Endothelial cell (in vitro differentiated cells): ENCODE measurements at places on chromosomes 6 and 20.

GRCh38 chr6:1695546-1696462 is 86.1 kb downstream of the FOXC1 start:
- DNase-seq, result no peak

- no peak for DNase-seq
Observed at GRCh38 chr6:139841794-139842215, 467.4 kb upstream of the CITED2 start.

- no peak for DNase-seq
Observed at GRCh38 chr6:79544299-79544927, 7.2 kb upstream of the LCA5 start.

DNA sequence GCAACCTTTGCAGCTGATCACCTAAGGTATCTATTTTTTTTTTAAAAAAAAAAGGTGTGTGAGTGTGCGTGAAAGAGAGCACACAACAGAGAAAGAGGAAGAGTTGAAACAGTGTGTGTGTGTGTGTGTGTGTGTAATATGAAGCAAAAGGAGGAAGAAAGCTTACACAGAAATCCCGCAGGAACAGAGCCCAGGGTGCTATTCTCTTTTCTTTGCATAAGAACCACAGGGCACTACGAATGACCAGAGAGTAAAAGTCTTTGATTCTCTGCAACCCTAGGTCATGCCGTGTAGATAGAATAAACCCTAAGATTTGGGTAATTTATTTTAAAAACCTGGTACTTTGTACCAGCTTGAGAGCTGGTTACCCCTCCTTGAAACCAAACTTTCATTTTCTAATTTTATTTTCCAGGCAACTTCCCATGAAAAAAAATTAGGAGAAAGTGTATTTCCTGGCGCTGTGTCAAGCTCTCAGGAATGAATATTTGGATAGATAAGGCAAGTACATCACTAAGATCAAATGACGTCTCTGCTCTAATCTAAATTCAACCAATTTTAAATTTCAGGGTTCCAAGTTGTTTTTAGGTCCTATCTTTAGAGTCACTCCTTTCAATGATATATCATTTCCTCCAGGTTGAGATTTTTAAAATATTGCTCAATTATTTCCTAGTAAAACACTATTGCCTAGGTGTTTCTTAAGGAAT is 47.9 kb upstream of the ID4 start:
- DNase-seq, result no peak

DNA sequence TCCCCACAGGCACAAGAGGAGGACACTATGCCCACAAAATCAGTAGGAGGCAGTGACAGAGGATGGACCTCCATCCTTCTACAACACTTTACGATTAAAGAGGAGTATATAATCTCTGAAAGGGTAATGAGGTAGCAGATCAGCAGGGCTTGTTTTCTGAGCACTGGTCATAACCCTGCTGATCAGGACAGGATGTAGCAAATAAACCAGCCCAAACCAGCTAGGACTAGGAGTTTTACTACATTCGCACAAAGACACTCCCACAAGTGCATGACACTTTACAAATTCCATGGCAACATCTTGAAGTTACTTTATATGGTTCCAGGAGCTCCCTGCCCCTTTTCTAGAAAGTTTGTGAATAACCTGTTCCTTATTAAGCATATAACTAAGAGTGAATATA is 73.3 kb upstream of the CHD6 start:
- no peak for DNase-seq

DNA sequence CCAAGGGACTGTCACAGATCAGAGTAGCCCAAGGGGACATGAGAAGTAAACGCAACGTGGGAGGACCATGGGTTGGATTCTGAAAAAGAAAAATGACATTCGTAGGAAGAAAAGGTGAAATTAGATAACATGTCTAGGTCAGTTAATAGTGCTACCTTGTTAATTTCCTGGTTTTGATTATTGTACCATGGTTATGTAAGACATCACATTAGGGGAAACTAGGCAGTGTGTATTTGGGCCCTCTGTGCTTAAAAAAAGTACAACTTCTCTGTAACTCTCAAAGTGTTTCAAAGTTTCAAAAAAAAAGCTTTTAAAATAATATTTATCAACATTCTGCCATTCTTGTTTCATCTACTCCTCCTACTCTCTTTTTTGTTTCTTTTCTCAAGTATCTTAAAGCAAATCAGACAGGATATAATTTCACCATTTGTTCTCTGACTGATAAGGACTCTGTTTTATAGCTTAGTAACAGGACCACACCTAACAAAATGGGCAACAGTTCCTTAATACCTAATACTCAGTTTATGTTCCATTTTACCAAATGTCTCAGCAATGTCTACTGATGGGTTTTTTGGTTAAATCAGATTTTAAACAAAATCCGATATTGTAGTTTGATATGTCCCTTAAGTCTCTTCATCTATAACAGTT is 97.1 kb upstream of the PLCB4 start:
- no peak for DNase-seq

- DNase-seq, result no peak
Observed at GRCh38 chr6:2712102-2712501, 38.6 kb downstream of the MYLK4 start.

DNA sequence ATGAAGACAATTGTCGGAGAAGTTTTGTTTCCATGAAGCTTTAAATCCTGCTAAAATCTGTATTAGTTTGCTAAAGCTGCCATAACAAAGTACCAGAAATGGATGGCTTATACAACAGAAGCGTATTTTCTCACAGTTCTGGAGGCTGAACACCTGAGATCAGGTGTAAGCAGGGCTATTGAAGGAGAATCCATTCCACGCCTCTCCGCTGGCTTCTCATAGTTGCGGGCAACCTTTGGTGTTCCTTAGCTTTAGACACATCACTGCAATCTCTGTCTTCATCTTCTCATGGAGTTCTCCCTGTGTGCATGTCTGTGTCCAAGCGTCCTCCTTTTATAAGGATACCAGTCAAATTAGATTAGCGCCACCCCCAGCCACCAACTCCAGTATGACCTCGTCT is 159.9 kb upstream of the CDYL start:
- no peak for DNase-seq

DNA sequence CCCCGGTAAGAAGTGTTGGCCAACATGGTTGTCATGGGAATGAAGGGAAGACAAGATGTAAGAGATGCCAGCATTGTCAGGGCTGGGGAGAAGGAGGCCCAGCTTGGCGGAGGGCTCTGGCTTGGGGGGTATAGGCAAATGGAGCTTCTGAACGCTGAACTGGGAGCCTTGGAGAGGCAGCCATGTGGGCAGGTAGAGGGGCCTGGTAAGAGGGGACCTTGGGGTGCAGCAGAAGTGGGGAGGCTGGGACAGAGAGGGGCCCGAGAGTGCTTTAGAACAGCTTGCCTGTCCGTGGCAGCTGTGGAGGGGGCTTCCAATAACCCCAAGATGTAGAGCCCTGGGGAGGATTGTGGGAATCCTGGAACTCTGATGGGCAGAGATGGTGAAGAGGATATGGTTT is 3.0 kb downstream of the SLC22A1 start:
- DNase-seq, result no peak

GRCh38 chr6:54981647-54982046 is 135.1 kb downstream of the FAM83B start:
- no peak for DNase-seq
